SHP77 (cell line): ENCODE measurements at places on chromosomes 5 and 9.

DNA sequence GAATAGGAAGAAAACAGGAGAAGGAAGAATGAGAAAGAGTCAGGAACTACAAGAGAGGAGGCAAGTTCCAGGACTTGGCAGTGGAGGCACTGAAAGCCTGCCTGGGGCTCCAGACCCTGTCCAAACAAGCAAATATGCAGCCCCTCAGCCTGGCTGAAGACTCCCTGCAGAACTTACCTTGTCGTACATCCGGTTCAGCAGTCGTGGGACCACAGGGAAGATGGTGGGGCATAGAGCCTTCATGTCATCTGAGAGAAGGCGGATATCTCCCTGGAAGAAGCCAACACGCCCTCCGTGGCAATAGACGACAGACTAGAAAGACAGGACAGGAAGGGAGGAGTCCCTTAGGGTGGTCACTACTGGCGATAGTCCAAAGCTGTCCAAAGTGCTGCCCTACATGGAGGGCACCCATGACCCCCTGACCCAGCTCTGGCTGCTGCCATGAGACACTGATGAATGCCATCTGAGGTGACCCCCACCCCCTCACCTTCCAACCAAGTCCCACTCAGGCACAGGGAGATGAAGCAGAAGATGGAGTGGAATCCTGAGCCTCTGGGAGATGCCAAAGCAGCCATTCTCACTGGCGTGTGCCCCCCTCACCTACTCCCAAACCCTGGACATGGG is 27.7 kb upstream of the MEIKIN start:
- DNase-seq = no peak

DNA sequence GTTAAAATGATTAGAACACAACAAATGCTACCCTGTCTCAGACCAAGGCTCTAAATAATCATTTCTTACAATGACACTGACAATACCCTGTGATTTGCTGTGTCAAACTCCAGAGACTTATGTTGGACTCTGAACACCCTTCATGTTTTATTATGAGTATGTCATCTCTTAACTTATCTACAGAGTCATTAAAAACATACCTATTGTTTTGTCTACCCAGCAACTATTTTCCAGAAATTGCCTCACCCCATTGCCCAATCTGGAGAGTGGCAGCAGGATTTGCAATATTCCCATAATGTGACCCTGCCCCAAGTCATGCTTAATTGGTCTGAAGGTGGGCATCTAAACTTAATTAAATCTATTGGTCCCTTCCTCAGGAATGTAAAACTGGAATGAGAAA is 23.0 kb upstream of the KIF2A start:
- DNase-seq = no peak

- DNase-seq = no peak
Observed at GRCh38 chr5:12707560-12707959, 803.3 kb upstream of the CTNND2 start.

GRCh38 chr5:172035049-172035448 is 28.6 kb upstream of the FBXW11 start:
- no peak for DNase-seq

GRCh38 chr9:76996700-76997099 is 22.8 kb upstream of the FOXB2 start:
- peak; percentile 30 for DNase-seq

GRCh38 chr5:141040093-141040770 is 10.9 kb upstream of the PCDHB1 start:
- DNase-seq = peak; percentile 90

GRCh38 chr5:2929779-2930178 is 178.3 kb upstream of the IRX2 start:
- DNase-seq = no peak

DNA sequence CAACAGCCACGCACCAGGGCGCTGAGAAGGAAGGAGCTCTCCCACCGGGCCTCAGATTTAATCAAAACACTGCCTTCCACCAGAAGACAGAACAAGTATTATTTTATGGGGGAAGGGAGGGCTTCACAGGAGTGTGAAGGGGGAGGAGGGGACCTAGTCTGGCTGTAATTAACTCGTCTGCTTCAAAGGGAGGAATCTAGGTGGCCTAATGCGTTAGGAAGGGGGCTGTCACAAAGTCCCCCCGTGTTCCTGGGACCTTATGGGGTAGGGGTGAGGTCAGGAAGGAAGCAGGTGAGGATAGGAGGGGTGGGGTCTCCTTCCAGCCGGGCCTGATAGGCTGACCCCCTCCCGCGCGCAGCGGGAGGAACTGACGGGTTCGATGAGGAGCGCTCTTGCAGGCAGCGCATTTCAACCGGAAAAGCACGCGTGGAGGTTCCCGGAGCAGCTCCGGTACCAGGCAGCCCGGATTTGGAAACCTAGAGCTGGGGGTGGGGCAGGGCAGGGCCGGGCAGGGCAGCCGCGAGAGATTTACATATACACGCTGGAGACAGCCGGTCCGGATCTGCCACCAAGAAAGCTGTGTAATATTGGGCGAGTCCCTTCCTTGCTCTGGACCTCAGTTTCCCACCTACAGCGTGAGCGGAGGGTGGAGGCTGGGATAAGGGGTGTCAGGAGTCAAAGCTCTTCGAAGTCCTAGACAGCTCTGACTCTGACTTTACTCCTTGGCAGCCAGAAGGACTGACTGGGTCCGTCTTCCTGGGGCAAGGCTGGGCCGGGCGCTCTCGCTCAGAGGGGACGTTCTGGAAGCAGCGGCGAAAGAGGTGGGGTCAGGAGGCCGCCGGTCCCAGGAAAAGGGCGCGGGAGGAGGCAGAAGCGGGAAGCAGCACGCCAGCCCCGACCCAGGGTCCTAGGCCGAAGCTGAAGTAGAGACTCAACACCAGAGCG is 1.8 kb downstream of the SHB start:
- no peak for DNase-seq

GRCh38 chr5:63554191-63554590 is 408.1 kb downstream of the HTR1A start:
- DNase-seq = no peak

DNA sequence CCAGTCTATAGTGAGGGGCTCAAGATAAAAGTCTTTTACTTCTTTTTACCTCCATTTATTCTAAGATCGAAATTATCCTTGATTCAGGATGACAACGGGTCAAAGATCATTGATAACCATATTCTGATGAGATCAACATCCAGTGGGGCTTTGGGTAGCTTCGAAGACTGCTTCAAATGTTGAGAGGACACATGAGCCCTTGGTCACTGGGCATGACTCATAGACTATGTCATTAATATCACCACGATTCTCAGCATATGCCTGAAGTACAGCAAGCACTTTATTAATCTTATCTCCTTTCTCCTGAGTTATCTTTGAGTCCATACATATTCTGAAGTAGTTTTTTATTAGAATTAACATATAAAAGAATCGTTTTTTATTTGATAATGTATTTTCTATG is 117.1 kb upstream of the DAB2 start:
- DNase-seq = no peak

DNA sequence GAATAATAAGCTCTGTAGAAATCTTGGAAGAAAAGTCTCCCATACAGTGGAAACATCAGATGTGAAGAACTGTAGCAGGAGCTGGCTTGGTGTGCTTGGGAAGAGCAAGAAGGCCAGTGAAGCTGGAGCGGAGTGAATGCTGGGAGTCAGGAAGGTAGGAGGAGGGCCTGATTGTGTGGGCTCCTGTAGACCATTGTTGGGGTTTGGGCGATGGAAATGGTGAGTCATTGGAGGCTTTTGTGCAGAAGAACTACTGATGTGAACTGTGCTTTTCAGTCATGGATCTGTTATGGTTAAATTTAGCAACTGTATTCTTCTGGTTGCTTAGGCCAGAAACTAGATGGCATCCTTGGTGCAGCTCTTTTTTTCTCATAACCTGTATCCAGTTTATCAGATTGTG is 2.3 kb downstream of the ICE1 start:
- no peak for DNase-seq

DNA sequence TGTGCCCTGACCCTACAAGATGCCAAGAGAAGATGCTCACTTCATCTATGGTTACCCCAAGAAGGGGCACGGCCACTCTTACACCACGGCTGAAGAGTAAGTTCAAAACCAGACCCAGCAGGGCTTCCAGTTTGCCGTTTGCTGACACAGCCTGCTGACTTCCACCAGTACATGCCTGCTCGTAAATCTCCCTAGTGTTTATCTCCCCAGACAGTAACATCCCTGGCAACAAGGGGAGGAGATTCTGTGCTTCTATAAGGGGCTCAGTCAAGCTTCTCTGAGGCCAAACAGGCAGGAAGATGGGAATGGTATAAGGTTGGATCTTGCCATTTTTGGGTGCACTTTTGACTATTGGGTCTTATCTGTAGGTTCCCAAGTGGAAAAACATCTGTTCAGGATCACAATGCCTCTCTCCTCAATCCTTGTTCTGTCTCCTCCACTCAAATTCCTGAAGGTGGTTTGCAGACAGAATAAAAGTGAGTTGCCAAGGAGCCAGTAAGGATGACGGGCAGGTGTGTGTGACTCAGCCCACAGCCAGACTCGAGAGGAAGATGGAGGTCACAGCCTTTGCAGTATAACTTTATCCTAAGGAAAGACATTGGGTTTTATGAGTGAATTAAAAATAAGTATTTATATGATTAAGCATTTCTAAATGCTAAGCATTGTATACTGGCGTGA is 1.9 kb downstream of the MLANA start:
- DNase-seq = peak; percentile 23

DNA sequence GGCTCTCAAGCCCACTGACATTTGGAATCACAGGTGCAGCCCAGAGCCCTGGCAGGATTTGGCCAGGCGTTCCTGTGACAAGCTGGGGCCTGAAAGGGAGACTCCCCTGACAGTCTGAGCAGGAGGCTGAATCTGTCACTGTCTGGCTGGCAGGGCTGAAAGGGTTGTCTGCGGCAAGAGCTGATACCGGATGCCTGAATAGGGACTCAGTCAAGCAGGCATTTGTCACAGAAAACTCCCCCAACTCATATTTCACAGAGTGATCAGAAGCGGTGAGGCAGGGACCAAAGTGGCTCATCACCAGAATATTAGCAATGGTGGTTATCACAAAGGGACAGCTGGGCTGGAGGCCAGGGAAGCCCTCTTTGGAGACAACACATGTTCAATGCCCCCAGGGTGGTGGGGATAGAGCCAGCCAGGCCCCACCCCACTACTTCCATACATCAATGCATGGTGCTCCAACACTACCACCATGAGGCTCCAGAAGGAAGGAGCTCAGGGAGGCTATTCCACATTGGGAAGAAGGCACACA is 295.5 kb downstream of the DTWD2 start:
- no peak for DNase-seq

- no peak for DNase-seq
Observed at GRCh38 chr5:111776913-111777781, 20.2 kb upstream of the NREP start.

- no peak for DNase-seq
Observed at GRCh38 chr9:100087218-100087617, 11.6 kb downstream of the ERP44 start.

GRCh38 chr9:128008171-128008570 is 27.4 kb upstream of the EEIG1 start:
- no peak for DNase-seq

GRCh38 chr5:129001841-129002526 is 36.7 kb downstream of the SLC27A6 start:
- no peak for DNase-seq
